ENCODE measurements at places on chromosomes 13 and 19.

- DNase-seq: no peak
These were observed 26.3 kb upstream of the ZNF492 start for GRCh38 chr19:22607653-22608430.

DNA sequence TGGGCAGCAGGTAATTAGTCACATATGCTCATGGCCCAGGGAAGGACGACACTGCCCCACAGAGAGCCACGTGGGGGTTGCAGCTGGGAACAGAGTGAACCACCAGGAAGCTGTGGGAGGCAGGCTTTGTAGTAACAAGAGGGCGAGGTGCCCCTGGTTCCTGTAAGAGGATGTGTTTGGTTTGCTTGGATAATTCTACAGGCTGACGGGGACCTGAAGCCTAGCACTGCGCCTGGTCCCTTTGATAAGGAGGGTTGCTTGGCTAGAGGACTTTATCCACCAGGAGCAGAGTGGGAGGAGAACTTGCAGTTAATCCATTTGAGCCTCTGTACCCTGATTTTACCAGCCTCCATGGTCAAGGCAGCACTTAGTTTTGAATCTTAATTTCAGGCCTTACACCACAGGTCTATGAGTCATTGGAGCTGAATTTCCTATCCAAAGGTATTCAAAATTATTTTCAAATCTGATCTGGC lies 67.4 kb upstream of the CLDN10 start:
- no peak for DNase-seq

DNA sequence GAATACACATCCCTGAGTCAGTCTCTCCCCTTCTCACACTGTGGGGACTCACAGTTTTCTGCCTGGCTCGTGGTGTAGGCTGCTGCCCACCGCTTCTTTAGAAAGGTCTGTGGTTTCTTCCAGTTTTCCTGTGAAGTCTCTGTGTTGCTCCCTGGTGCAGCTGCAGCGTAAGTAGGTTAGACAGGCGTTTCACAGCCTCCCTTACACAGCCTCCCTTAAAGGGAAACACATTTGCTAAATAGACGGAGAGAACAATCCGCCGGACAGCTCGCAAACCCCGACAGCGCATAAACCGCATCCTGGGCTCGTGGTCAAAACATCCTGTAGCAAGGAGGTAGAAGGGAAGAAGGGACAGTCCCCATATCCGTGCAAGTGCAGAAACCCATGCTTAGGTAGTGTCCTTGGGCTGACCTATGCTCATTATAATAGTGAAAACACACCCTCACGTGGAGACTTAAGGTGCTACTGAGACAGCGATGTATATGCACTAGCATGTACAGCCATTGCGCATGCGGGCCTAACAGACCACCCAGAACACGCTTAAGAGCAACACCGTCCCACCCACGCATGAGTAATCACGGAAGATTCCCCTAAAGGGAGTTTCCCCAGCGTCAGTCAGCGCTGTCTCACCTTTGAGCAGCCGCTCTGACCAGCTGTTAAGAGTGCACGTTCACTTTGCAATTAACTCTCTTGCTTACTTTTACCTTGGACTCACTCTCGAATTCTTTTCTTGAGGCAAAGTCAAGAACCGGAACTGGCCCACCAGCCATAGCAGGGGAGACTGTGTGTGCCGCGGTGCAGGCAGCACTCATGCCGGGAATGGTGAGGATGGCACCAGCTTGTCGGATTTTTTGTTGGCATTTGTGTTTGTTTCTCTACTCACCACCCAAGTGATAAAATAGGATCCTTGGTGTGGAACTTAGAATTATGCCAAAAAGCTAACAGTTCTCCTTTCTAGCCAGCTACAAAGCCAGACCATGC lies 16.6 kb downstream of the SIGLEC8 start:
- DNase-seq: no peak

DNA sequence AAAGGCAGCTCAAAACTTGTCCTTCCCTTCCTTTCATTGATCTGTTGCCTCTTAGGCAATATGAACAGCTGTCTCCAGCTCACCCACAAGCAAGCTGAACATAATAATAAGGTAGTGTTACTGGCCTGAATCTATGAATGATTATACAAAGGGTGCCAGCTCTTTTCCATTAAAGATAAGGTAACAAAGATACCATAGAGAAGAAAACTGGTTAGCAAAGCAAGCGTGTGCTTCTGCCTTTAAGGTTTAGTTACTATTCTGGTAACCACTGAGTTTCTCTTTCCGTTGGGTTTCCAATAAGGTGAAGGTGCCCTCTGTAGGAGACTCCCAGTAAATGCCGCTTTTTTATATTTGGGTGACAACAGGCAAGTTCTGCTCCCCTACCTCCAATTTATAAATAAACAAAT lies 12.1 kb upstream of the DACH1 start:
- no peak for DNase-seq

- DNase-seq: no peak
These were observed 84.4 kb downstream of the FAM216B start for GRCh38 chr13:42865768-42866102.

DNA sequence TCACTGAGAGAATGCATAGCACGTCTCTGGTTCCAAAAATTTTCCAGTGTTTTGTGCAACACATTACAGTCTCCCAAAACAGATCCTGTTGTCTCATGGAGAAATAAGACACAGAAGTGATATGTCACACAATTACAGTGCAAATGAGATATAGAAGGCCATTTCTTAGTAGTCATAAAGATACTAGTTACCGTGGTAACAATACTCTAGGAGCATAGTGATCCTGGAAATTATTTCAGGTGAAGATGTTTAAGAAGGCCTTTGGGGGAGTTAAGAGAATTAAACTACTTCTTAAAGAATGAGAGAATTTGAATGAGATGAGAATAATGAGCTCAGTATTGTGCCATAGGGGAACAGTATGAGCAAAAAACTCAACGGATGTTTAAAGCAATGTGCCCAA lies 628.0 kb upstream of the MIR17HG start:
- no peak for DNase-seq

DNA sequence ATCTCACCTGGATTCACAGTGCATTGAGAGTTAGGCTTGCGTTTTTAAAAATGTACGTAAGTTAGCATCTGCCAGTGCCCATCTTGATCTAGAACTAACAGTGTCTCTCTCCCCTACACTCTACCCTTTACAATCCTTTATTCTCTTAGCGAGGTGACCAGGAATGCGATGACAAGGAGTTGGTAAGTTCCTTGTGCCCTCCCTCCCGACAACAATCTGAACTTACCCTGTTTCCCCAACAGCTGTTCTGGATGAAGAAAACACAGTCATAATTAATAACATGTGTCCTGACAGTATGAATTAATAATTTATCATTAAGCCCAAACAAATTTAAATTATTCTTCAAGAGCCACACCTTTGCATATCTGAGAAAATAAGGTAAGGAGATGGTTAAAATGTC lies 6.3 kb downstream of the TSHZ3 start:
- DNase-seq: no peak

DNA sequence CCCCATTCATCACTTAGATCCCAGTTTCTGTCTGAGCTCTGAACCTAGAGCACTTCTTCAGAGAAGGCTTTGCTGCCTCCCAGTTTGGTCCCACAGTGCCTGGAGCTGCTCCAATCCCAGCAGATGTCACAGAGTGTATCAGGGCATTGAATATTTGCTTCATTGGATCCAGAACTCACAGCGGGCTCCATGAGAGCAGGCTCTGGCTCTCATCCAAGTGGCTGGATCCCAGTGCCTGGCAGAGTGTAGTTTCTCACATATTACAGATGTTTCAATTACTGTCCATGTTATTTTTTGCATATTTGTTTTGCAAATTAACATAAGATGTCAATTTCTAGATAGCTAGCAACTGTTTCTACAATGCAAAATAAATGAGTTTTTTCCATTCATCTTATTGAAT lies 50.6 kb downstream of the MYO16 start:
- DNase-seq: no peak

GRCh38 chr19:2079076-2079864 lies 16.9 kb downstream of the MOB3A start:
- no peak for DNase-seq

GRCh38 chr19:1004204-1004802 lies 4.1 kb downstream of the GRIN3B start:
- no peak for DNase-seq

- DNase-seq: no peak
These were observed 74.9 kb downstream of the SOX1 start for GRCh38 chr13:112141643-112142400.

DNA sequence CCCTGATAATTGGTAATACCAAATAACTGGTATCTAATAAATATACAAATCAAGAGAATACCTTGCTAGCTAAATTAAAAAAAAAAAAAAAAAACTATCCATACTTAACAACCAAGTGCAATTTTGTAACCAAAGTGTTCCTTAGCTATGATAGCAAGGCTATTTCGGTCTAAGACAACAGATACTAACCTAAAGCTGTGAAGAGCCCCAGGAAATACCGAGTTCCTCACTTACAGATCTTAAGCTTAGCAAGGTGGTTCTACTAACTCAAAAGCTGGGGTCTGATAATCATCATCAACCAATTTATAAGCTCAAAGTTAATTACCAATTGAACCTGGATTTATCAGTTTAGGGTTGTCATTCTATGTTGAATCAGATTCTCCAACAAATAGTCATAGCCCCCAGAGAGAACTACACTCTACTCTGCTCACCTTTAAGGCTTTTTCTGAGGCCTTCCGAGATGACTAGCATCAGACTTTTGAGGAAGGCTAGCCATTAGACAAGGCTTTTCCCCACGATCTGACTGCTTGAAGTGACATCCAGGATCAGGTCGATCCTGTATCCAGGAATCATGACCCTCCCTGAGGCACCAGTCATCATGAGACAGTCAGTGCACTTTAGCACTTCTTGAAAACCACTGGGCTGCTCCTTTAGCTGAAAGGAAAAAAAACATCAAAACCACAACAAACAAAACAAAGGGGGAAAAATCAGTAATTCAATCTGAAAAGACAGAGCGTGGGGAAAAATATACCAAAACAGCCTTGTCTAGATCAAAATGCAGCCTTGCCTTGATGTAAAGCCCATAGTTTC lies 31.9 kb downstream of the INTS6 start:
- DNase-seq: no peak

- DNase-seq: no peak
These were observed 629 bp downstream of the PEPD start for GRCh38 chr19:33520844-33521479.

DNA sequence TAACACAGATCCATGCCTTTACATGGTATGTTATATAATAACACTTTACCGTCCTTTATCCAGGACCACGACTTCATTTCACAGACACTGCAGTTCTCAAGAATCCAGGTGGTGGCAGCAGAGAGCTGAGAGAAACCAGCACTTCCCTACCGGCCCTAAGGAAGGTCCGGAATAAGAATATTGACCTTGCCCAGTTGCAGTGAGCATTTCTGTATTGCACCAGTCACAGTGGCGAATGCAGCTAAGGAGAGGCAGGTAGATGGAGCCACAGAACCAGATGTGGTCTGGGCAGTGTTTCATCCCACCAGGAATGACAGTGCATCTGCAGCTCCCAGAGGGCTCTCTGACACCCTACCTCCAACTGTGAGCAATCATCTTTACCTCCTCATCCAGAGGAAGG lies 44.6 kb downstream of the ZNF787 start:
- DNase-seq: peak; percentile 2

DNA sequence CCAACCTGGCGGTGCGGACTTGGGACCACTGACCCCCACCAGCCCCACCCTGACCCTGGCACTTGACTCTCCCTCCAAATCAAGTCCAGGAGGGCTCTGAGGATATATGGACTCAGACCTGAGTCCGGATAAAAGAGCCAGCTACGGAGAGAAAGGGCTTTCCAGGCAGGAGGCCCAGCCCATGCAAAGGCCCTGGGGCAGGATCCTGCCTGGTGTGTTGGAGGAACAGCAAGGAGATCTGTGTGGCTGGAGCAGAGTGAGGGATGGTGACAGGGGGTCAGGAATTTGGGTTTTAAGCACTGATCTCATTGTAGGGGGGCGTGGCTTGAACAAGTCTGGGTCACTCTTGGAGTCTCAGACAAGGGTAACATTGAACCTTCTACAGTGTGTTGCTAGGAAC lies 474 bp upstream of the ZNRF4 start:
- DNase-seq: no peak

- no peak for DNase-seq
These were observed 118.5 kb downstream of the SOX1 start for GRCh38 chr13:112185466-112185865.

DNA sequence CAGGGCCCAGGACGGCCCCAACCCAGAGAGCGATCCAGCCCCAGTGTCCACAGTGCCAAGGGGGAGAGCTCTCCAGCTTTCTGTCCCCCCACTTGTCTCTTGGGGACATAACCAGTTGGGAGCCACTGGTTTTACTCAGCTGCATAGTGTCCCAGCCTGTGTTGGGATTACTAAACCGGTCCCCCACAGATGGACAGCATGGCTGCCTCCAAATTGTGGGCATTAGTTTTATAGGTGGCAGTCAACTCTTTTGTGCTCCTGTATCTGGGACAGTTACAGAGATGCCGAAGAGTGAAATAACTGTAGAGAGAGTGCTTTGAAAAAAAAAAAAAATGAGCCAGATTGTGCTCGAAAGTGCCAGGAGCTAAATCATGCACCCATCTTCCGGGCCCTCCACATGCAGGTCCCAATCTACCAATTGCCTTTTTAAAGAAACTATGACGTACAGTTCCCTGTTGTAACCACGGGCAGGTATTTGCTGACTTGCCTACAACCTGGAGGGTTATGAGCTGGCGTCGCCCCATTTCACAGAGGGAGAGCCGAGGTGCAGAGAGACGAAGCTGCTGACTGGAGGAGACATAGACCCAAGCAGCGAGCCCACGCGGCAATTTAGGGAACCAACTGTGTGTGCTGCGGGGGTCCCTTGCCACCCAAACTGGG lies 2.4 kb upstream of the NFIC start:
- DNase-seq: no peak

- DNase-seq: no peak
These were observed 546.6 kb downstream of the DCT start for GRCh38 chr13:93932901-93933300.

- DNase-seq: no peak
These were observed 34.4 kb downstream of the TPP2 start for GRCh38 chr13:102631198-102631597.

GRCh38 chr13:22169473-22169872 lies 498.6 kb downstream of the FGF9 start:
- no peak for DNase-seq

GRCh38 chr19:13099073-13099999 lies 3.3 kb downstream of the LYL1 start:
- DNase-seq: no peak

GRCh38 chr13:103351035-103351828 lies 285.0 kb upstream of the SLC10A2 start:
- DNase-seq: no peak

- DNase-seq: no peak
These were observed 7.9 kb upstream of the ARHGAP33 start for GRCh38 chr19:35767288-35768081.

DNA sequence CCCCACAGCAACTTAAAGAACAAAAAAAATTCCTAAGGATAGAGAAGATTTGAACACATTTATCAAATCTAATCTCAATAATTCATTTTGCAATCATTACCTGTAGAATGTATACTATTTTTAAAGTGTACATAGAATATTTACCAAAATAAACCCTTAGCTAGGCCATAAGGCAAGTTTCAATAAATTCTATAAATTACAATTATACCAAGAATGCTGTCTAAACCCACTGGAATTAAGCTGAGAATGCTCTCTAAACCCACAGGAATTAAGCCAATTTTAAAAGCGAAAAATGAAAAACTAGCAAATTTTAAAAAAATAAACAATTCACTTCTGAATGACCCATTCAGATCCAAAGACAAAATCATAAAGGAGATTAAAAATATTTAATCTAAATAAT lies 540.4 kb upstream of the NBEA start:
- no peak for DNase-seq

All from NCI-H2107 (cell line).